ENCODE measurements at places on chromosomes 2 and 18.

GRCh38 chr2:203002054-203002821 lies 12.4 kb upstream of the NBEAL1 start:
- DNase-seq, result no peak

DNA sequence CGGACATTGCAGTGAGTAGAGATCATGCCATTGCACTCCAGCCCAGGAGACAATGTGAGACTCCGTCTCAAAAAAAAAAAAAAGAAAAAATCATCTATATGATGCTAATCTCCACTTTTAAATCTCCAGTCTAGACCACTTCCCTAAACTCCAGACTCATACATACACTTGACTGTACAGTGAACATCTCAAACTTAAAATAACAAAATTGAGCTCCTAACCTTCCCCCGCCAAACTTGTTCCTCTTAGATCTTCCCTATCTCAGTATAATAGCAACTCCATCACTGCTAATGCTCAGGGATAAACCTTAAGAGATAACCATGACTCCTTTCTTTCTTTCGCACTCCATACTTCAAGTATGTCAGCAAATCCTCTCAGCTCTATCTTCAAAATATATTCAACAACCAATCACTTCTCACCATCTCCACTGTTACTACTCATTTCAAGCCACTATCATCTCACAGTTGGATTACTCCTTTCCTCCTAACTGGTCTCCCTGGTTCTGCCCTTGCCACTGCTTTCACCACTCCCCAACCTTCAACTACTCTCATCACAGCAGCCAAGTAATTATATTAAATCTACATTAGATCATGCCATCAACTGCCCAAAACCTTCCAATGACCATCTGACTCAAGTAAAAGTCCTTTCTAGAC lies 12.0 kb downstream of the MEMO1 start:
- DNase-seq, result no peak

DNA sequence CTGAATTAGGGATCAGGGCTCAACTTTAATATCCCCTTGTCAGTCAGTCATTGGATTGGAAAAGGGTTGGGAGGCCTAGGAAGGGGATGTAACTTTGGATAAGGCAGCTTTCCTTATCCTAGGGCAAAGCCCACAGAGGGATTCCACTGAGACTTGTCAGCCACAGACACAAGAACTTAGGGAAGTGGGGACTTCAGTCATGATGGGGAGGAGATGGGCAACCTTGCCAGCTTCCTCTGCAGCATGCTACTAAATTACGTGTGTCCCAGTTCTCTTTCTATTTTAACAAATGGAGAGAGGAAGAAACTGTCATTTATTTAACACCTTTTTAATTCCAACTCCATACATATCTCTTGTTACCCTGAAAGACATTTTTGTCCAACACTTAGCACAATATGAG lies 237.8 kb downstream of the WDR7 start:
- DNase-seq, result no peak

DNA sequence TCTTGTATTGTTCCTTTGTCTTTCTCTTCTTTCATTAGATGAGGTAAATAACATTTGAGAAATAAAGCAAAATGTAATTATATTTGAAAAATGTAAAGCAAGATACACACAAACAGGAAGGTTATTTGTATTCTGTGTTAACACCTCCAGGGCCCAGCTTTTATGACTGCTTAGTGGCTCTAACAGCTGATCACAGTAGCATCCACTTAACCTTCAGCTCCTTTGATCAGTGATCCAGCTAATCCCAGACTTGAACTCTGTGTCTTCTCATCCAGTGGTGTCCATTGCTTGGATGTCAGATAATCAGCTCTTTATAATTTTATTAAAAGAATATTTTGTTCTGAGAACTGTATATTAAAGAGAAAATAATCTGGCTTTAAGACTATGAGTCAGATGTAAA lies 44.5 kb downstream of the PSMD14 start:
- no peak for DNase-seq

GRCh38 chr2:218927422-218927821 lies 32.0 kb upstream of the CDK5R2 start:
- DNase-seq, result peak; percentile 29

DNA sequence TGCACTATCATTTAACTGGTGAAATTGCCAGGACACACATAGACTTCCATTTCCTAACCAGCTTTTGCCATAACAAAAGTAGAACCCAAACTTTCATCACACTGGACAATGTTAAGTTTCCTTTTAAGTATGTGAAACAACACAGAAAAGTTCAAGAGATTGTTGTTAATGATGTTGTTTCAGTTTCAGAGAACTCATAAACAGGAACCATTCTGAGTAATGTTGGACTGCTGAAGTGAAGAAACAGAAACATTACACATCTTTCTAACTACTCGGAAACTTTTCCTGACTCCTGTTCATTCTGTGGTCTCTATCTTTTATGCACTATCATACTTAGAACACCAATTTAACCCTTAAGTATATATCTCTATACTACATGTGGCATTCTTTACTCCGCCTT lies 179.2 kb downstream of the RIT2 start:
- no peak for DNase-seq

GRCh38 chr2:241316825-241317224 lies 1.1 kb downstream of the SEPTIN2 start:
- DNase-seq, result no peak

GRCh38 chr2:176819306-176819705 lies 393.3 kb upstream of the HNRNPA3 start:
- DNase-seq, result no peak

DNA sequence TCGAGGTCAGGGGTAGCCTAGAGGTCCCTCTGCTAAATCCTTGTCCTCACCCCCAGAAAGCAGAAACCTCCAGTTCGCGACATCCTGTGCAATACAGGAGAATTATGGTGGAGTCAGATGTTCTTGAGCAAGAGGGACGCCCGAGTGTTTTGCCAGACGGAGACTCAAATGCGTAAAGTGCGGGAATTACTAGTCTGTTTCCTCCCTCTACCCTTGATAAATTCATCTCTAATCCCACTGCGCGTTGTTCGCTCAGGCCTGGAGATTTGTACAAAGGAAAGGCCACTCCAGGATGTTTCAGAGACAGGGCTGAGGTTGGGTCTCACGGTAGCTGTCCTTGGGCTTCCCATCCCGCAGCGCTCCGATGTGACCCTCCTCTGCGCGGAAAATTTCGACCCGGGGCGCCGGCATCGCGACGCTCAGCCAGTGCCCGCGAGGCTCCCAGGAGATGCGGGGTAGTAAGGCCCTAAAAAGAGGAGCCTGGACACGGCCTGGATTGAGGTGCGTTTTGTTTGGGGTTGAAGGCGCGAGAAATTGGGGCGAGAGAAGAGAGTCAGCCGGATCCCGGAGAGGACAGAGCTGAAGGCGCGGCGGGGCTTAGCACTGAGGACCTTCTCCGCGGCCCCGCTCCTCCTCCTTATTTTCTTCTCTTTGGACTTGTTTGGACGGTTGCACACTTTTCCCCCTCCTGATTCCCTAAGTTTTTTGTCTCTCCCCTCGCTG lies 2.6 kb upstream of the NEUROD1 start:
- DNase-seq, result no peak

- DNase-seq, result no peak
Measured at GRCh38 chr18:9353596-9353995, 19.0 kb downstream of the TWSG1 start.

DNA sequence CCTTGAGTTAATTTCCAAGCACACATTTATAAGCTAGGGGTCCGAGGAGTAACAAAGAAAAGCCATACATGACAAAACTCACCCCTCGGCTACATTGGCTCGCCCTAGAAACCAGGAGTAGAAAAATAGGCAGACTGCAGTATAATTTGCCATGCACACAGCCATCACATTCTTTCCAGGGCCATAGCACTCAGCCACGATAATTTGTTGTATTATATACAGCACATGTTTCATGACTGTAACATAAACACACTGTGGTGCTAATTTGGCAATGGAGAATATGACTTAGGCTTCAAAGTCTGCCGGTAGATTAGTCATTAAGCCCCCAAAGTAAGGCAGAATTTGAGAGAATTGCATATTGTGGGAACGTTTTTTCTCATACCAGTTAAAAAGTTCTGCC lies 254.9 kb downstream of the ZNF521 start:
- no peak for DNase-seq

- no peak for DNase-seq
Measured at GRCh38 chr2:238865744-238866355, 18.0 kb downstream of the TWIST2 start.

- DNase-seq, result no peak
Measured at GRCh38 chr2:108492364-108492763, 41.9 kb upstream of the LIMS1 start.

Measured in NCI-H345 (cell line).